ENCODE measurements at places on chromosomes 3 and 15. TPM values are rescaled to one million over a fixed set of nuclear protein-coding genes. Genes with fewer than 3 reads are reported as not detected.

Gene GOLGA8A
- 380 TPM for total RNA-seq

Gene KCNH8
- not detected for total RNA-seq

DNA sequence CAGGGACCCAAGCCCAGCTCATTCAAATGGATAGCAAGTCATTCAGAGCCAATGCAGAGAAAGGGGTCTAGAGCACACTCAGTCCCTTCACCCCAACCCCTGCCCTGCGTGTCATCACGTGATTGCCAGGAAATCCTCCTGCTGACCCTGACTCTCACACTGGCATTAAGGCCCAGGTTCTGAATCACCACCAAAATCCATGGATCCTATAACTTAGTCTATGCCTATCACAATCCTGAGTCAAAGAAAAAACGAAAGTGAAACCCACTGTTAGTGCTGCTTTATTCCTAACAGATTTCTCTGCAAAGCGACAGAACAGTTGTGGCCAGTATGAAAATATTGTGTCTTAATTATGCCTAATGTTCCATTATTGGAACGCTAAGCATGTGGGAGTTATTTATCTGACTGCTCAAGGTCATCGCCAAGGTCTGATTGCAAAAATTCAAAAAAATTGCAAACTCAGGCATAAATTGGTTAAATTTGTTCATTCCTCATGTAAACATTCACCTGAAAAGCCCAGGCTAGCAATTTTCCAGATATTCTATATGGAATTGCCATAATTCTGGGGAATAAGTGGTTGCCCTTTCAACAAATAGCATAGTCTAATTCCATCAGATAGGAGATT, 108.7 kb upstream of the EIF1B start:
- no peak for DNase-seq
- no peaks in the 10 kb centered on the region for H3K4me1 ChIP-seq
- H3K27ac ChIP-seq = no peak overlapping the region
- no peaks in the 10 kb centered on the region for H3K36me3 ChIP-seq

- H3K4me3 ChIP-seq = no peak overlapping the region
- no peak overlapping the region for H3K27ac ChIP-seq
- H3K36me3 ChIP-seq = no peaks in the 10 kb centered on the region
- no peaks in the 10 kb centered on the region for H3K4me1 ChIP-seq
Measured at GRCh38 chr15:50063226-50063625, 55.8 kb downstream of the ATP8B4 start.

DNA sequence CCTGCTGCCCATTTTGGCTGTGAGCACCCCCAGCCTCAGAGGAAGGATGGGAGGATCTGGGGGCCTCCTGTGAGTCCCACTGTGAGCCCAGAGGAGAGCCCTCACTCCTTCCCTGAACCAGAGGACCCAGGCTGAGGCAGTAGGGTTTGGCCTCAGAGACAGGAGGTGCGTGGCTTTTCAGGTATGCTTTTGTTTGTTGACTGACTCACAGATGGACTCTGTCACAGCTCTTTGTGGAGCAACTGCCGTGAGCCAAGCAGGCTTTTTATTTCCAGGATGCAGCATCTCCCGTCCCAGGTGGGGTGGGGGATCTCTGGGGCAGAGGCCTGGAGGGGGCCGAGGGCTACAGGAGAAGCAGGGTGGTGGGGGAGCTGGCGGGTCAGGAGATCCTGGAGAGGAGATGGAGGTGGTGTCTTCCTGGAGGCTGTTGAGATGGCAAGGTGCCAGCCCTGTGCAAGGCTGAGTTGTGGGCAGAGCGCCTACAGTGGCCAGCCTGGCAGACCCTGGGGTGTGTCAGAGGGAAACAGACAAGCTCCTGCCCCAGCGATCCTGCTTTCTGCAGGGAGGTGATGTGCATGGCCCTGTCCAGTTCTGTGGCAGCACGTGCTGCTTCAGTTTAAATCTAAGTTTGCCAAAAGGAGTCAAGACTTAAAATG, 24.0 kb downstream of the PLXNA1 start:
- H3K36me3 ChIP-seq = no peaks in the 10 kb centered on the region
- H3K4me3 ChIP-seq = no peak overlapping the region
- no peaks in the 10 kb centered on the region for H3K27me3 ChIP-seq
